ENCODE measurements at places on chromosomes 16 and 17.

DNA sequence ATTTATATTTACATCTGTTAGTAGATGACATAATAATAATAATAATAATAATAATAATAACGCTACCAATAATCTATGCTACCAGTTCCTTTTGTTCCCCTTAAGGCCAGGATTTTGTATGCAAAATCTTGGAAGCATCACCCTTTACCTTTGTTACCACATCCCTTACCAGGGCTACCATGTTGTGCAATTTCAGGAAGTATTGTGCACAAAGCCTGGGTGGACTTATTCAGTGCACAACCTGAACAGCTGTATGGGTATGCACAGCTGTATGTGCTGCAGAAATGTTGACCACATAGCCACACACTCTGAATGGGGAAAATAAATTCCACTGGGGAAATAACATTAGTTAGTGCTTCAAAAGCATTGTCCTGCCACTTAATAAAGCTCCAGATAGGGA is 19.9 kb upstream of the CALB2 start:
- no peak for DNase-seq

- DNase-seq = no peak
Measured at GRCh38 chr16:88003736-88004135, 52.5 kb downstream of the BANP start.

GRCh38 chr17:74516561-74517328 is 14.5 kb downstream of the CD300LB start:
- no peak for DNase-seq

- no peak for DNase-seq
Measured at GRCh38 chr16:22635357-22635761, 124.7 kb downstream of the NPIPB5 start.

GRCh38 chr16:72126429-72126765 is 32.8 kb downstream of the DHX38 start:
- no peak for DNase-seq

DNA sequence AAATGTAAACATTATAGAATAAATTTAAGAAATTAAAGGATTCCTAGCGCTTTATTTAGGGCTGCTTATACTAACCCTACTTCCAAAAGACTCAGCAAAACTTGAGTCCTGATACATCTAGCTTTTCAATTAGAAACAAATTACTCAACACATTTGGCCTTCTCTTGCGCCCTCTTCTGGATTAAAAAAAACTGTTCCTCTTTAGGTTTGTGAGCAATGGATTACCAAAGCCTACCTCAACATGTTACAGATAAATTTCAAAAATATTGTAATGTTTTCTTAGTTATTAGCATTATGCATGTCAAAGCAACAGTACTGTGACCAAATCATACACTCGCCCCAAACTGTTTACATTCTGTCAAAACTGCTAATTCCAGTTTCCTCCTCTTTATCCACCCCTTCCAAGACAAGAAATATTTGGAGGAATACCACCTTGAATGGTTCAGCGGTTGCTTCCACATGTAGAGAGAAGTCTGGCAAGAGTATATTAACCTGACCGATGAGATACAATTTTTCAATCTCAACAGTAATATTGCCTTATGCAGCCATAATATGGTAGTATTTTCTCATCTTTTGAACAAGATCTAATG is 2.7 kb downstream of the NUFIP2 start:
- DNase-seq = peak; percentile 54

GRCh38 chr17:11736613-11737312 is 138.5 kb downstream of the DNAH9 start:
- DNase-seq = no peak

DNA sequence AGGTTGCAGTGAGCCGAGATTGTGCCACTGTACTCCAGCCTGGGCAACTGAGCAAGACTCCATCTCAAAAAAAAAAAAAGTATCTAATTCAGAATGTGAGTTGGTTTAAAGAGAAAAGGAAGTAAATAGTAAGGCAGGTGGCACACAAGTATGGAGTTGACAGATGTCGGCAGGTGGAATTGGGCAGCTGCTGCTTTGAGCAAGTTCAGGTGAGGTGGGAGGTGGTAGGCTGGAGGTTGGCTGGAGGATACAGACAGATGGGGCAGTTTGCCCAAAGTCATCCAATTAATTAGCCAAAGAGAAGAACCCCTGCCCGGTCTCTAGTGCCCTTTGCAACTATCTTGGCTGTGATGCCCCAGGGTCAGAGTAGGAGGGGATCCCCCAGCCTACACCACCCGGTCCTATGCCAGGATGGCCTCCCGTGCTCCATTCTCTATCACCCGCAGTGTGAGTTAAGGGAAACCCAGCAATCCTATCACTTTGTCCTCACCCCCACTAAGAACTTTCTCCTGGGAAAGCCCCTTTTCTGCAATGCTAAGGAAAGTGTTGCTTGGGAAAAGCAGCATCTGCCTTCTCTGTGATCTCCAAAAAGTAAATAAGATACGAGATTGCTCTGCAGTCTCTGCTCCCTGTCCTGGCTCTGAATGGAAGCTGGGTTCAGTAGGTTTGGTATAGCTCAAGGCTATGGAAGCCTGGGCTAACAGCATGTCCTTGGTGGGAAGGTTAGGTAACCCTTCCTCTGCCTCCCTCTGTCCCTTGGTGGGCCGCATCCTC is 32.2 kb downstream of the SLC12A3 start:
- DNase-seq = no peak

DNA sequence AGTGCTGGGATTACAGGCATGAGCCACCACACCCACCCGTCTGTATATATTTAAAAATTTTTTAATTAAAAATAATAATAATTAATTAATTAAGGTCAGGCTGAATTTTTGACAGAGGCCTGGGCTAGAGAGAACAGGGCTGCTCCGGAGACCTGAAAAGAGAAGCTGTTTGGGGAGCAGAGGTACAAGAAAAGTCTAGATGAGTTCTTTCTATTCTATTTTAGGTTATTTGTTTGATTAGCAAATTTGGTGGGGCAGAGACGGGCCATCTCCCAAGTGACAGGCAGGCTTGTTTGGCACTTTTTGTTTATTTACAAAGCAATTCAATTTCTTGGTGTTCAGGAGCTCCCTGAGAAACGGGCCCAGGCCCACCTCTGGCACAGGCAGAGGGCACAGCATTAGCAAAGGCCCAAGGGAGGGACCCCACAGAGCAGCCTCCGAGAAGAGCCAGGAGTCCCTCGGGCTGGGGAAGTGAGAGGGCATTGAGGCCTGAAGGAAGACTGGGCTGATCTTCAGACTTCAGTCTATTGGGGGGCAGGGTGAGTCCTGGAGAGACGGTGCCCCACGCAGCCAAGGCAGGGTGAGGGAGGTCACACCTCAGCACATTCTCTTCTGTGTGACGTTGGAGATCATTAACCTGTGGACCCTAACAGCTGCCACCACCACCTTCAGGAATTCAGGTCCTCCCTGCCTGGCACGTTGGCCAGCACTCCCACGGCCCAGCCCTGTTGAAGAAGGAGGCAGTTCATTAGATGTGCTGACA is 10.8 kb upstream of the RIPOR1 start:
- DNase-seq = no peak

- no peak for DNase-seq
Measured at GRCh38 chr17:48127371-48128051, 19.9 kb downstream of the SNX11 start.

- DNase-seq = no peak
Measured at GRCh38 chr16:19008245-19009169, 24.8 kb downstream of the TMC7 start.

DNA sequence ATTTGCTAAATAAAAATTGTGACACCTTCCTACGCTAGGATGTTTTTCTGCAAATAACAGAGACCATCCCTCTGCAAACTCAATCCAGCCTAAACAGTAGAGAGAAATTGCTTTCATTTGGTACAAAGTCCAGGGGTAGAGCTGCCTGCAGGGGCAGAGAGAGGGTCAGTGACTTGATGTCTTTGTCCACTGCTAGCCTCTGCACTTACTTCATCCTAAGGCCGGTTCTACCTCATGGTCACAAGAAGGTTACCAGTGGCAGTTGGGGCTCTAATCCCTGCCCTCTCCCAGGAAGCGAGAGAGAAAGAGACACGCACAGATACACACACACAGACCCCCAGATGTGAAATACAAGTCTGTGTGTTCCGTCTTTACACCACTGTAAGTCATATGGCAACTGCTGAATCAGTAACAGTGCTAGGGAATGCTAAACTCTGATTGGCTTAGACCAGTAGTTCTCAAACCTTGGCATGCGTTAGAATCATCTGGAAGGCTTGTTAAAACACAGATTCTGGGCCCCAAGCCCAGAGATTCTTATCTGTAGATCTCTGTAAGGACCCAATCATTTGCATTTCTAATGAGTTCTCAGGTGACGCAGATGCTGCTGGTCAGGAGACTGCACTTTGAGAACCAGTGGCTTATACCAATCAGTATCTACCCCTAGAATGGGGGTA is 13.1 kb upstream of the LPCAT2 start:
- DNase-seq = no peak

DNA sequence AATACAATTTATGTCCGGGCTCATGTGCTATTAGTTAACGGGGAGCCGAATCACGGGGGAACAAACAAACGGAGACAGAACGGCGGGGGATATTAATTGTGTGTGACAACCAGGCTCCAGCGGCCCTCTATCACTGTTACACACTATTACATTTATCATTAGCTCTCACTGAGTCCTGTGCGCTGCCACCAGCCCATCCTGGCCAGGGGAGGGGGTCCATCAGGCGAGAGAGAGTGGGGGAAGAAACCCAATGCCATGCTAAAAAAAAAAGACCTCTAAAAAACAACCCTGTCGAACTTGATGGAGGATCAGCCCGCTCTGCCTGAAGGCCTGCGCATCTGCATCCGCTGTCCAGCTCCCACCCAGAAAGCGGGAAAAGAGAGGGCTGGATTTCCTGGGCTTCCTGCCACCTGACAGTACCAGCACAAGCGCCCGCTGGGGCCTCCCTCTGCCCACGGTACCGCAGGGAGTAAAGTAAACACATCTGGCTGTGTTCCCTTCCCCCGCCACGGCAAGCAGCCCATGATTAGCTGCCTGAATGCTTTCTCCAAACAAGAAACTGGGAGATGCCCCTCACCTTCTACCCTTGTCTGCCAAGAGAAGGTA is 41.7 kb downstream of the PIPOX start:
- no peak for DNase-seq

GRCh38 chr17:76149214-76149613 is 8.2 kb upstream of the FOXJ1 start:
- no peak for DNase-seq

GRCh38 chr16:67731071-67731752 is 12.1 kb upstream of the GFOD2 start:
- no peak for DNase-seq

DNA sequence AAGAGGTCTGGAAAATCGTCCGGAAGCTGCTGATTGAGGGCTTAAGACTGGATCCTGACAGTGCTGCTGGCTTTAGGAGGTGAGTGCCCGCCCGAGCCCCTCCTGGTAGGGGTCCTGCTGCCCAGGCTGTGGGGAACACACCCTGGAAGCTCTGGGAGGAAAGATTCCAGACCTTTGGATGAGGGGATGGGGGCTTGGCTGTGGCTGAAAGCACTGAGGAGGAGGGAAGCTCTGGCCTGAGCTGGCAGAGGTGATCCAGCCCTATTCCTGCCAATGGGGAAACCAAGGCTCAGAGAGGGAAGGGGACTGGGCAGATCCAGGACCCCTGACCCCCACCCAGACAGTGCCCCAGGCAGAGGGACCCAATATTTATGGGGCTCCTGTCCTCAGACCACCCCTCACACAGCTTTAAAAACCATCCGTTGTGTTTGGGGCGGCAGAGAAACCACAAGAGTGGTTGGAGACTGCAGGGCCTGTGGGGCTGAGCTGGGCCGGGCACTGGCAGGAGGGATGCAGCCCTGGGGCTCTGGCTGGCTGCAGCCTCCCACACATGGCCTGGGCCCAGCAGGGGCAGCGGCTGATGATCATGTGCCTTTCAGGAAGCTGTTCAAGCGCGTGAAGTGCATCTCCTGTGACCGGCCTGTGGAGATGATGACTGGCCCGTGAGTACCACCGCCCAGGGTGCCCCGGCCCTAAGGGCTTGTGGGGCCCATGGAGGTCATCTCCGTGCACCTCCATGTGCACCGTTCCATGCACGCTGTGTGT is 22.8 kb downstream of the UBALD1 start:
- no peak for DNase-seq

GRCh38 chr16:57637424-57637823 is 9.0 kb downstream of the ADGRG1 start:
- no peak for DNase-seq

DNA sequence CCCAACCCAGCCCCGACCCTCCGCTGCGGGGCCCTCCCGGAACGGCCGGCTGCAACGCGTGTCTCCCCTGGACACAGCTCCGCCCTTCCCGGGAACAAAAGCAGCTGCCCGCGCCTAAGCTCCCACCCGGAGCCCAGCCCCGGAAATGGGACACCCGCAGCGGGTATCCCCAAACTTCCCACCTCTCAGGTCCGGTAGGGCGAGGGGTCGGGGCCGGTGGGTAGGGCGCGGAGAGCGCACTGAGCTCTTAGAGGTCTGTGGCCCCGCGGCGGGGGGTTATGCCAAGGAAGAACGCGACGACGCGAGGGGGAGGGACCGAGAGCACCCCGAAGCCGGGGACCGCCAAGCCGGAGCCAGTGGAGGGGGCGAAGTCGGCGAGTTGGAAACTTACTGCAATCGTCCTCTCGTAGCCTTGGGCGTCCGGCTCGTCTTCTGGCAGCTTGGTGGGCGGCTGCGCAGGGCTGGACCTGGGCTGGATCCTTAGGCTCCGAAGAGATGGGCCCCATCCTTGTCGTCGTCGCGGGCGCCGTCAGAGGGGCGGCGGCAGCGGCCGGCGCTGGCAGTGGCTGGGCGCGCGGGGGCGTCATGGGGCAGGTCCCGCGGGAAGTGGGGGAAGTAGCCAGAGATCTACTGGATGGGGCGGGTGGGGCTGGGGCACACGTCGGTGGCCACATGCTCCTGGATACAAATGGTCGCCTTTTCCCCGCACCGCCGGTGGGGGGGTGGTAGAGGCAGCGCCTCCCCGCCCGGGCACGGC is 6.9 kb downstream of the USP6 start:
- no peak for DNase-seq

- DNase-seq = no peak
Measured at GRCh38 chr17:58873926-58874325, 118.3 kb downstream of the PPM1E start.

- DNase-seq = no peak
Measured at GRCh38 chr16:11726008-11726407, 16.6 kb downstream of the TXNDC11 start.

DNA sequence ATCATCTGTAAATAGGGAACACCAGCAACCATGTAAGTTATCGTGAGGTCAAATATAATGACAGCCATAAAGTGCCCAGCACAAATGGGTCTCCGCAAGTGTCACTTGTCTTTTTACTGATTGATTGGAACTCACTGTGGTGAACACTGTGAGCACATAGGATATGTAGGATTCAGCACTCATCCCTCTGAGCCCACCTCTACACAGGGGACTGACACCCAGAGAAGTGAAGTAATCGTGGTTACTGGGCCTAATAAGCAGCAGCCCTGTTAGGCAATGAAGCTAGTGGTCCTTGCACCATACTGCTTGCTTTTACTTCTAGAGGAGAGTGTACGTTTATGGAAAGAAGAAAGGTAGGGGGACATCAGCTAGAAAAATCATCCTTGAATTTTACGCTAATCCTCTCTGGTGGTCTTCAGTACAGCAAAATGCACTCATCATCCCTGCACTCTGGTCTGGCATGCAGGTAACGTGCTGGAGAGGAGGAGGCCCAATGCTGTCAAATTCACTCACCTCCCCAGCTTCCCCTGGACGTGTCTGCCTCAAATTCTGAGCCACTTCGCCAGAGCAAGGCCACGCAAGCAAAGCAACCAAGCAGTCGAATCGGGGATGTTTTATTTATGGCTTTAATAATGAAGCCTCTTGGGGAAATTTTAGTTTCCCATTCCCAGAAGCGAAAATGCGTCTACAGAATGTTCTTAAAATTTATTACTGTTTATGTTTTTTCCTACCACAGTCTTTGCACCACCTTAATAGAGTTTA is 74.7 kb downstream of the YPEL2 start:
- DNase-seq = no peak
